Sciatic nerve (tissue), 2 donors: ENCODE measurements at places on chromosomes 7 and 10.

- DNase-seq, result no peak
Measured at GRCh38 chr7:29113384-29114102, 32.8 kb downstream of the CPVL start.

GRCh38 chr10:63628526-63629362 lies 107.5 kb downstream of the REEP3 start:
- DNase-seq, result peak; percentile 67

DNA sequence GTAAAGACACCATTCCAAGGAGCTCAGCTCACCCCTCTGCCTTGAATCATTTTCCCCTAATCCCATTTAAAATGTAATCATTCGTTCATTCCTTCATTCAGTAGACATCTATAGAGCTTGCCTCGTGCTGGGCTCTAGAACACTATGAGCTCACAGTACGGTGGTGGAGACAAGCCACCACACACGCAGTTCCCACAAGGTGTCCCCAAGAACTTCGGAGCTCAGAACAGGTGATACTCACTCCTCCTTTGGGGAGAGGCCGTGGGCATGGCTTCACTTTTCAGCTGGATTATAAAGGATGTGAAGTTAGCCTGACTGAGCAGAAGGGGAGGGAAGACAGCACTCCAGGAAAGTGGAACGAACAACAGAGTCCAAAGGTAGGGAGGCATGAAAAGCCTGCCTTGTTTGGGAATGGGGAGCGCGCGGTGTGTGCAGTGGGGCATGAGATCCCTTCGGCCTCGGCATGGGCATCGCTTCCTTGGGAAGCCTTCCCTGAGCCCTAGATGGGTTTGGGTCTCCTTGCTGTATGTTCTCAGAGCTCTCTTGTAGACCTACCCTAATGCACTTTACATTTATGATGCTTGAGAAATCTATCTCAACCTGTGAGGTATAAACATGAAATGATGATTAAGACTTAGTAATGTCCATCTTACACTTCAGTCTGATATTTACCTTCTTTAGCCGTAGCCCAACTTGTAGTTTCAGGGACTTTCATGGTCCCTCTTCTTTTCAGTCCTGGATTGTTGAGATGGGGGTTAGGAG lies 809 bp upstream of the OGA start:
- peak; percentile 59 for DNase-seq

GRCh38 chr7:74039337-74039736 lies 11.4 kb downstream of the ELN start:
- no peak for DNase-seq

- no peak for DNase-seq
Measured at GRCh38 chr7:70456719-70457118, 675.2 kb upstream of the GALNT17 start.

DNA sequence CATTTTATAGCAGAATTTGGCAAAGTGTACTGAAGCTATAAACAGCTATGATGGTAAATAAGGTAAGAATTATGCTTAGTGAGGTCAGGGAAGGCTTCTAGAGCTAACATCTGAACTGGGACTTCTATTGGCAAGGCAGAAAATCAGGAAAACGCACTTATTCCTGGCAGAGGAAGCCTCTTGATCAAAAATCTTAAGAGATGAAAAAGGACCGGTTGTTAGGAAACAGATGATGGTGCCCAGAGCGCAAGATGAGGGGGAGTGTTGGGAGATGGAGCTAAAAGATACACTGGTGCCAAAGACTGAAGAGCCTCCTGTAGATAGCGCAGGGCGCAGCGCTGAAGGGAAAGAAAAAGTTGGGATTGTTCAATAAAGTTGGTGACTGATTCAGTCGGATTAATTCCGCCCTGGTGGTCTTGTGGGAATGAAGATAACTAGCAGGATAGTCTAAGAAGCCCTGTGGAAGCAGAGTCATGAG lies 550 bp upstream of the CALU start:
- peak; percentile 61 for DNase-seq

GRCh38 chr7:28481091-28481926 lies 69.0 kb downstream of the CREB5 start:
- no peak for DNase-seq

DNA sequence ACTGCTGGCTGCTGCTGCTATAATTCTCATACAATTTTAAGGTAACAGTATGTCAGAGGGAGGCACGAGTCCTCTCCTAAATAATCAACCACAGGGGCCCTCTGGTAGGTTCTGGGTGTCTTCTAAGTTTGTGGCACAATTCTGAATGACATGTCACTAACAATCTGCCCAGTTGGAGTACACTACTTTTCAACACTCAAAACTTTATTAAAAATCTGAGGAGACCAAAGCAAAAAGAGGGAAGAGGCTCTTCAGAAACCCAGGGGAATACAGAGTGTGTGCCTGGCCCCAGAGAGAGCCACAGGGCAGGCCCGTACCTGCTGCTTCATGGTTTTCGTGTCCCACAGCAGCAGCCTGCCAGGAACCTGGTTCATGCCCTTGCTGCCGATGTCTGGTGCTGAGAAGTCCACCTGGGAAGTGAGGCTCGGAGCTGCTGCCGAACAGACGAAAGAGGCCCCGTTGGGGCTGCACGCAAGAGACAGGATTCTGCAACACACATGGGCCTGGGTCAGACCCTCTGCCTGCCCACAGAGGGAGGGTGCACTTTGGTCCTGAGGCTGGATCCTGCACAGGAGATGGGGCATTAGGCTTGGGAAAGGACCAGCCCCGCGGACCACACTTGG lies 18.3 kb downstream of the WDR91 start:
- no peak for DNase-seq

- no peak for DNase-seq
Measured at GRCh38 chr7:24692592-24692991, 64.7 kb downstream of the GSDME start.

DNA sequence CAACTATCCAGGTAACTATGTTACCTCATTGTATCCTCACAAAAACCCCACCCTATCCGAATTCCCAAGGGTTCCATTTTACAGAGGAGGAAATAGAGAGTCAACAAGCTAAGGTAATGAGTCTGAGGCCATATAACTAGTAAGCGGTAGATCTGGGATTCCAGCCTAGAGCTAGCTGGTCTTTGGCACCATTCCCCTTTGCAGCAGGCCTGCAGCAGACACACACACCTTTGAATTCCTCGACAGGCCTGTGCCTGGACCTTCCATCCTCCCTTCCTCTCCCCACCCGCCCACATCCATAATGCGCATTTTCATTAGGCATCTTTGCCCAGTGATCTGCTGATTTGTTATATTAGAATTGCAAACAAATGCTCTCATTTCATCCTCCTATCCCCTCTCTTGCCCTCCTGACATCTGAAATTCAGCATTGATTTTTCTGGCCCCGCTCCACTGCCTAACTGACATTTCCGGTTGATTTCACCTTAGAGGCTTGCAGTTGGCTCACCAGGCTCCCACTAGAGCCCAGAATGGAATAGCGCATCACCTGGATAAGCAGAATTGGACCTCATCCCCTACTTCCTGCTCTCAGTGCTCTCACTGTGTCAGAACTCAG lies 129.5 kb downstream of the PLXNA4 start:
- no peak for DNase-seq

DNA sequence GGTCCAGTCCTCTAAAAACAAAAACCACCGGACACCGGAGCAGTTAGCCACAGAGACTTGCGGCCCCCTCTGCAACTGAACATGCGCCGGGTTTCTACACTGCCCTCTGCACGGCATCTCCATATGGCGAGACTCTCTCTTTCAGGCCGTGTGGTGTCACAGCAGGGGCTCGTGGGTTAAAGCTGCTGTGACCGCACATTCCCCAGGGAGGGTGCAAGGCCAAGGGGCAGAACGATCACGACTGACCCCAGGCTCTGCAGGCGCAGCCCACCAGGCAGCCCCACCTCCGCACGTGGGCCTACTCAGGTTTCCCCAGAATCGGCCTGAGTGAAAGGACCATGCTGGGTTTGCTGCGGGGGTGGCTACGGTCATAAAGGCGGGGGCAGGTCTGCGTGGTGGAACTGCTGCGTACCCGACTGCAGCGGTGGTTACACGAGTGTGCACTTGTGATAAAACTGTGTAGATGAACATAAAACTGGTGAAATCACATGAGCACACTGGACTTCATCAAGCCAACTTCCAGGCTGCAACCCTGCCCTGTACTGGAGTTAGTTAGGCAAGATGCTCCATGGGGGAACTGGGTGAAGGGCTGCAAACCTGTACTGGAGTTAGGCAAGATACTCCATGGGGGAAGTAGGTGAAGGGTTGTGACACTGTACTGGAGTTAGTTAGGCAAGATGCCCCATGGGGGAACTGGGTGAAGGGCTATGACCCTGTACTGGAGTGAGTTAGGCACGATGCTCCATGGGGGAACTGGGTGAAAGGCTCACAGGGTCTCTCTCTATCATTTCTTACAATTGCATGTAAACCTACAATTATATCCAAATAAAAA lies 81.4 kb upstream of the PPP2R2D start:
- DNase-seq, result peak; percentile 39

- no peak for DNase-seq
Measured at GRCh38 chr7:8363407-8364015, 69.9 kb upstream of the NXPH1 start.
